ENCODE measurements at places on chromosomes 11 and 22. TPM values are rescaled to one million over a fixed set of nuclear protein-coding genes. Genes with fewer than 3 reads are reported as not detected.
A peak's percentile ranks its signal among the peaks of the same experiment; 100 is the strongest.

DNA sequence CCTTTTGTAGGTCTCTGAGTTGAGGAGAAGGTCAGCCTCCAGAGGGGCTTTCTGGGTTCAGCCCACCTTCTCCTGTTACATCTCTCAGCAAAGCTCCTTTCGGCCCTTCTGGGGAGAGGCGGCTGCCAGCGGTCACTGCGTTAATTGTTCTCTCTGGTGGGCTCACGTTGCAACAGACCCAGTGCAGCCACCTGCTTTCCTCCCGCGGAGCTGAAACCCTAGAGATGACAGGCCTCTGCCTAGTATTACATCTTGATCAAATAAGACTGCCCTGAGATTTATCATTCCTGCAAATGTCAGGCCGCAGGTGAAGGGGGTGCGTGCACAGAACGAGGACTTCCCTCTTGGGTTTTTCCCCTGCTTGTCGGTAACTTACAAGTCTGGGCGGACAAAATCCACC, 43.2 kb upstream of the CREB3L1 start:
- peak; percentile 80 for DNase-seq

- DNase-seq = no peak
Observed at GRCh38 chr11:128737704-128738103, 43.8 kb downstream of the FLI1 start.

- DNase-seq = no peak
Observed at GRCh38 chr11:61918251-61918937, 1.0 kb upstream of the RAB3IL1 start.

DNA sequence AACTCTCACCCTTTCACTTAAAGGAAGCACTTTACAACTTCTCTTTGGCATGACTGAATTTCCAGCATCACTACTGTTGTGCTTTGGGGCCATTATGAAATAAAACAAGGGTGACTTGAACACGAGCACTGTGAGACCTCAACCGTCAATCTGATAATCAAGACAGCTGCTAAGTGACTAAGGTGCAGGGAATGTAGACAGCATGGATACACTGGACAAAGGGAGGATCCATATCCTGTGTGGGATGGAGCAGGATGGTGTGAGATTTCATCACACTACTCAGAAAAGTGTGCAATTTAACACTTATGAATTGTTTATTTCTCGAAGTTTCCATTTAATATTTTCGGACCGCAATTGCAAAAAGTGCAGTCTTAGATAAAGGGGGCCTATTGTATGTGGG, 16.1 kb upstream of the EXPH5 start:
- DNase-seq = peak; percentile 62

DNA sequence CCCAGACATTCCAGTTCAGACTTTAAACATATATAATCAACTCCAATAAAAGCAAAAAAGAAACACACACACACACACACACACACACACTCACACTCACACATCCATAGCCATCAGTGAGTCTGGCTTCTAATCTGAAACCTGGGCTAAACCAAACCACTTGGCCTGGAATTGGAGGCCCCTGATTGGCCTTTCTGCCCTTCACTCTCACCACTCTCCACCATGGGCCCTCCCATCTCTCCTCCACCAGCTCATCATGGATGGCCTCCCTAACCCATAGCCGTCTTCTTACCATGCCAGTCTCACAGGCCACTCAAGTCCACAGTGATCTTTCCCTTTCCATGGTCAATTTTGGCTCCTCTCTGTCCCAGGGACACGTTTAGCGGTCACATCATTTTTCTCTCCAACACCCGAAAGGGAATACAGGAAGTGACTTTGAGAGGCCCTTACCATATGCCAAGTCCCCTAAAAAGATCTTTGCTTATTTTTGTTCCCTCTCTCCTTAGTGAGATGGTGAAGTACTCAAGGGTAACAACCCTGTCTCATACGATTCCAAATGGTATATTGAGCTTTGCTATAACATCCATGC, 66.6 kb downstream of the ENDOD1 start:
- no peak for DNase-seq

DNA sequence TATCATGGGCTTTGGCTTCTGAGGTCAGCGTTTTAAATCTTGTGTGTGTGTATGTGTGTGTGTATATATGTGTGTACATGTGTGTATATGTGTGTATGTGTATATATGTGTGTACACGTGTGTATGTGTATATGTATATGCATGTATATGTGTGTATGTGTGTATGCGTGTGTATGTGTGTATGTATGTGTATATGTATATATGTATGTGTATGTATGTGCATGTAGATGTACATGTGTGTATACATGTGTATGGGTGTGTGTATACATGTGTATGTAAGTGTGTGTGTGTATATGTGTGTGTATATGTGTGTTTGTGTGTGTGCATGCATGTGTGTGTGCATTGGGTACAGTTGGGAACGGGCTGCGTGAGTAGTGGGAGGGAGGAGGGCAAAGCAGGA, 123.0 kb downstream of the ST3GAL4 start:
- no peak for DNase-seq

DNA sequence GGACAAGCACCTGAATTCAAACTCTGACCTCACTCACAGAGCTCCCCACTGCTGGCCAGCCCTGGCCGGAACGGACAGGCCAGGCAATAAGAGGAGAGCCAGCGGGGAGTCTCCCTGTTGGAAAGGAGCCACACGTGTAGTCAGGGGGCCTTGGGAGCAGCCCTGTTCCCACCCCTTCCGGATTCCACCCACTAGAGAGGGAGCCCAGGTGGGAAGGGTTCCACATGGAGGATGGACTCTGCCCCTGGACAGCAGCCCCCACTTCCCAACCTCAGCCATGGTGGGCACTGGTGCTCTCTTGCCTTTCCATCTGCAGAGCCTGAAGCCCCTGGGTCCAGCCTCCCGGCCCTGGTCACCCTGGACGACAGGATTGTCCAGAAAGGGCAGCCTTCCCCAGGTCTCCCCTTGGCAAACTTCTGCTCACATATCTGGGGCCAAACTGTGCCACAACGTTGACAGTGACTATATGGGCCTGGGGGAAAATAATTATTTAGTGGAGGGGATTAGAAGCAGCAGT, 7.5 kb upstream of the APOBEC3A start:
- no peak for DNase-seq

DNA sequence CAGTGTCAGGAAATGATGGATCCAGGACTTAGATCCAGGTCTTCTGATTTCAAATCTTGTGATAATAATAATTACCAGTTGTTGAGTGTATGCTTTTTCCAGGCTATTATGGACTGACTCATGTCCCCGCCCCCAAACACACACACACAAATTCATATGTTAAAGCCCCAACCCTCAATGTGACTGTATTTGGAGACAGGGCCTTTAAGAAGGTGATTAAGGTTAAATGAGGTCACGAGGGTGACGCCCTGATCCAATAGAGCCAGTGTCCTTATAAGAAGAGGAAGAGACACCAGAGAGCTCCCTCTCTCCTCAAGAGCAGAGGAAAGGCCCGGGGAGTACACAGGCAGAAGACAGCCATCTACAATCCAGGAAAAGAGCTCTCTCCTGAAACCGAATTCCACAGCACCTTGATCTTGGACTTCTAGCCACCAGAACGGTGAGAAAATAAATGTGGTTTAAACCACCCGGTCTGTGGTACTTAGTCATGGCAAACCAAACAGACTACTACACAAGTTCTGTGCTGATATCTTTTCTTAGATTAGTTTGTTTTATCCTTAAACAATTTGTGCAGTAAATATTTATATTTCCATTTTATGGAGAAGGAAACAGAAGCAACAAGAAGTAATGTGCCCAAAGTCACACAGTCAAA, 8.2 kb downstream of the TMPRSS5 start:
- DNase-seq = no peak

DNA sequence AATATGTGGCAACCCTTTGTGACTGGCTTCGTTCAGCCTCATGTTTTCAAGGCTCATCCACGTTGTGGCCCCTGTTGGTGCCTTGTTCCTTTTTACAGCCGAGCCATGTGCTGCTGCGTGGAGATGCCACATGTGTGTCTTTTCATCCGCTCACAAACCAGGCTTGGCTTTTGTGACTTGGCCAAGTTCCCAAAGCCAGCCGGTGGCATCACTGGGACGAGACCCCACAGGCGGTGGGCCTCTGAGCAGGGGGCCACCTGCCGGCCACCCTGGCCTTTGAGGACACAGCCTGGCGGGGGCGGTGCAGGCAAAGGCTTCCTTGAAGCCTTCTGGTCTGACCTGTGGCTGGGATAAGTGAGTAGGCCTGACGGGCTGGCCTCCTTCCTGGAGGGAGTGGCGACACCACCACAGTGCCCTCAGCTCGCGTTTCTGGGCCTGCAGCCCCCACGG, 10.5 kb downstream of the GRK2 start:
- peak; percentile 86 for DNase-seq

GRCh38 chr11:75524665-75525432, 892 bp downstream of the GDPD5 start:
- DNase-seq = no peak

- DNase-seq = no peak
Observed at GRCh38 chr11:120832481-120833238, 191.2 kb upstream of the TBCEL start.

DNA sequence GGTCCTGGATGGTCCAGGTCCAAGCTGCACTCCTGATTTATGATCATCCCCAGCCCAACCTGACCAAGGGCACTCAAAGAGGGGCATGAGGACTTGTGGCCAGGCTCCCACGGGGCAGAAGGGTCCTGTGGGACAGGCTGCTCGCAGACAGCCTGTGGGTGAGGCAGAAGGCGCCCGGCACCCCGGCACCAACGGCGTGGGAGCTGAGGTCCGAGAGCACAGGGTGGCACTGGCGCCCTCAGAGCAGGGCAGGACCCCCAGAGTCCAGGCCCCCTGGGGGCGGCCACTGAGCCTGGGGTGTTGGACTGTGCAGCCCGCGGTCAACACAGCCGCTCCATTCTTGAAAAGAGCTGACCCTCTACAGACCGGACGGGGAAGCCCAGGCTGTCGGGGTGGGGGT, 3.3 kb downstream of the IL17REL start:
- no peak for DNase-seq

- DNase-seq = peak; percentile 85
Observed at GRCh38 chr22:19943082-19944026, 1.7 kb upstream of the TXNRD2 start.

DNA sequence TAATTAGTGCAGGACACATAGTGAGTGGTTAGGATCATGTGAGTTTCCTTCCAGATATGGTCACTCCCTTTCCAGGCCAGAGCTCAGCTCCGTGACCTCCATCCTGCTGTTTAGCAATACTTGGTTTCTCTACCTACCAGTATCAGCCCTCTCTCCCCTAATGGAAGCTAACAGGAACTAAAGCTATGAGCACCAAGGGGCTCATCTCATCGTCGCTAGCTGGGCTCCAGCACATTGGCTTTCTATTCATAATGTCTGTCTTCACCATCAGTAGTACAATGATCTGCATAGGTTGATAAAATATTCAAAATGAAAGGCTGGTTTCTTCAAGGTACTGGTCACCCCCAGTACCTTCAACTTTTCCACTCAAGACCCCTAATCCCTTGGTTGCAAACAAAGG, 2.4 kb upstream of the GALNT18 start:
- no peak for DNase-seq

DNA sequence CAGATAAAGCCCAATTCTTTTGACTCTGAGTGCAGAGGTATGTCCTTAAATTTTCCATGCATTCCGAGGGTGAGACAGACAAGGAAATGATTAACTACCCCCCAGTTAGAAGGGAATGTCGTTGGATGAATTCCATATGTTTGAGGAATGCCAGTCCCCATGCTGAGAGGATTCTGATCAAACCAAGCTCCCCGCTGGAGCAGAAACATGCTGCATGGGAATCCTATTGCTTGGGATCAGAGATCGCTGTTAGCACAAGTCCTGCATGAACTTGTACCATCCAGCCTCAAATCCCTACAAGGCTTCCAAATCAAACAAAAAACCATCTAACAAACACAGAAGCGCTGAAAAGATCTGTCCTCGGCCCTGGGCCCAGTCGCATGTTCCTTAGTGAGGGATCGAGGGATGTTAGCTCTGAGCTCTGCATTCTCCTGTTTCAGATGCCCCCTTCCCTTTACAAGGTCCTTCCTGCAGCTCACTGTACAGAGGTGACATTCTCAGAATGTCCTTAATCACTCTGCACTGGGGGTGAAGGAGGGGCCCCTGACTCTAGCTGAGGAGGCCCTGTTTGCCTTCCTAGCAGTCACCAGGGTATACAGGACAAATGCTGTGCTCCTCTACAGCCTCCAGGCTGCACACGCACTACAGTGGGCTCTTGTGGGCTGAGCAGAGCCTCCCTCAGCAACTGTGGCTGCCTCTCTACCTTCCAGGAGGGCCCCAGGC, 353.4 kb downstream of the TENM4 start:
- peak; percentile 55 for DNase-seq

- DNase-seq = no peak
Observed at GRCh38 chr11:128476729-128477128, 110.6 kb downstream of the ETS1 start.

- DNase-seq = no peak
Observed at GRCh38 chr22:20400606-20401375, 6.8 kb downstream of the ZNF74 start.

DNA sequence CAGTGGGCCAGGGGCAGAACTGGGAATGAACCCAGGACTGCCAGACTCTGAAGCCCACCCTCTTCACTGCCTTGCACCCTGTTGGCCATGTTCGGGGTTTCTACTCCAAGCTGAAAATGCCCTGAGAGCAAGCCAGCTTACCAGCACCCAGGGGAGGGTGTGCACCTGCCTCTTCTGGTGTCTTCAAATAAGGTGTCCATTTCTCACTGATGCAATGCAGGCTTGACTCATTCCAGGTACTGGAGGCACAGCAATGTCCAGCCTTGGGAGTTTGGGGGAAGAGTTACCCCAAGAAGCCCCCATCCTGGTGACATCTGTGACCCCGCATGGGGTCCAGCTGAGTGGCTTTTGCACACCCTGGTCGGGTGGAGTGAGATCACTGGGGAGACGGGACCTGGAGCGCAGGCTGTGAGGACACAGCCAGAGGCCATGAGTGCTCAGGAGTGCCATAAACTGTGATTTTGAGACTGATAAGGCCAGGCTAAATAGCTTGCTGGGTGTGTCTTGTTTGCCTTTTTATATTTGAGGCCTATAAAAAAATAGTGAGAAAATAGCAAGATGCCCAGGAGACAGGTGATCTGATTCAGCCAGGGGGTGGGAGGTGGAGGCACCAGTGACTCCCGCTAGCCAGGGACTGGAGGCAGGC, 4.6 kb upstream of the CERK start:
- DNase-seq = no peak

Gene OR8G5
- not detected for total RNA-seq

Gene CECR2
- total RNA-seq = 17.6 TPM

Gene ANGPTL5
- not detected for total RNA-seq

Gene KRTAP5-9
- not detected for total RNA-seq

Gene DTX4
- total RNA-seq = 26.3 TPM

Gene C22orf39
- 37.4 TPM for total RNA-seq
